Activated CD4-positive, alpha-beta T cell treated with anti-CD3 and anti-CD28 coated beads for 1 hour (primary cell): ENCODE measurements at places on chromosomes 13 and 19.

- no peak for DNase-seq
Observed at GRCh38 chr19:6020972-6021805, 43.2 kb upstream of the RANBP3 start.

- DNase-seq = no peak
Observed at GRCh38 chr13:20869540-20869939, 33.0 kb downstream of the XPO4 start.

GRCh38 chr13:39811696-39812095 is 156.2 kb downstream of the COG6 start:
- no peak for DNase-seq

- no peak for DNase-seq
Observed at GRCh38 chr19:11552666-11553372, 6.2 kb downstream of the ELOF1 start.

DNA sequence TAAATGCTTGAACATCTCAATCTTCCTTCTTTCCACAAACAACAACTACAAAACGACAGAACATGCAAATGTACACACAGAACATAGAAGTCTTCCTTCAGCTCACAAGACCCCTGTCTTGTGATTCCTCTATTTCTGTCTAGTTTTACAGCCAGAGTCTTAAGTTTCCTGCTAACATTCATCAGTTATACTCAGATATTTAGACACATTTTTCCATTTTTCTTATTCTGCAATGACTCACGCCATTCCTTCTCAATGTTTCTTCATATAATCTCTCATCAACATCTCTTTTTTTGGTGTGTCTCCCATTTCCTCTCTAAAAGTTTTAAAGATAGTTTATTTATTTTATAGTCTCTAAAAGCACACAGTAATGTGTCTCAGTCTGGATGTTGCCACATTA is 1872.9 kb upstream of the PCDH20 start:
- DNase-seq = no peak

DNA sequence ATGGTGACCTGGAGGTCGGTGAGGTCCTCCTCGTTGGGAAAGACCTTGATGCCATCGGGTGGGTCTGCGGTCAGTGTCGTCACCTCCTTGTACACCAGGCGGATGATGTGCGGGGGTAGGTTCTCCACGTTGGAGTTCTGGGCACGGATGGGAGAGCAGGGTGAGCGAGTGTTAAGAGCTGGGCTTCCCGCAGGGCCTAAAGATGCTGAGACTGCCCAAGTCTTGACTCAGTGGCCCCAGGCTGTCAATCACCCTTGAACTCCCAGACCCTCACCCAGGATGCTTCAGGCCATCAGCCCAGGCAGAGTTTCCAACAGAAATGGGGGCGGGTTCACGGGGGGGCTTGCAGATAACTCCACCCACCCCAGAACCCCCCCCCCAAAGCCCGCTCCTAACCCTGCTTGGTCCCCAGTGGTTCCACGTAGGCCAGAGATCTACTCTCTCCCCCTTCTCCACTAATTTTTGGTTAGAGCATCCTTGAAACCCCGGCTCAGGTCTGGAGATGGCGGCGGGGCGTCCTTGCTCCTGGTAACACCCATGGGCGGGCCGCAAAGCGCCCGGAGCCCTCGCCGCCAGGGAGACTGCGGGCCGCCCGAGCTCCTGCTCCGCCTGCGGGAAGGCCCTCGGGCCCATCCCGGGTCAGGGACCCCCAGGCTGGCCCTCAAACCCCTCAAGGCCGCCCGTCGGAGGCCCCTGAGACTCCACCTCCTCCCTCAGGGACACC is 600 bp downstream of the UBE2S start:
- DNase-seq = no peak

DNA sequence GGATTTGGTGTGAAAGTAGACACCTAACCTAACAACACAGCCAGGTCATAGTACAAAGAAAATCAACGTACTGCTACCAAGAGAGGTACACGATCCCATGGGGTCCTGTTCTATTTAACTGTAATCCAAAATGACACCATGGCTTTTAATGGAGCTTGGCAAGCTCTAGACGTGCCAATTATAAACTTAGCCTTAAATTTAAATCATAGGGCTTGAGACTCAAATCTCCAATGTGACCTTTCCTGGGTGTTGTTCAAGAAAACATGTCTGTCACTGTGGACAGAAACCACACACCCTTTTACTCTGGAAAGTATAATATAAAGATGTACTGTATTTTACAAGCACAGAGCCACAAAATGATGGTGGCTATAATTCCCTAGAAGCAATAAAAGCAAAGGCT is 299.3 kb downstream of the ENOX1 start:
- DNase-seq = no peak

GRCh38 chr13:32751340-32751739 is 165.1 kb downstream of the PDS5B start:
- no peak for DNase-seq

GRCh38 chr13:63435667-63436324 is 2020.1 kb upstream of the PCDH20 start:
- DNase-seq = no peak

GRCh38 chr19:8210421-8211101 is 1.4 kb downstream of the CERS4 start:
- DNase-seq = no peak

- no peak for DNase-seq
Observed at GRCh38 chr13:21834521-21834920, 163.6 kb downstream of the FGF9 start.

DNA sequence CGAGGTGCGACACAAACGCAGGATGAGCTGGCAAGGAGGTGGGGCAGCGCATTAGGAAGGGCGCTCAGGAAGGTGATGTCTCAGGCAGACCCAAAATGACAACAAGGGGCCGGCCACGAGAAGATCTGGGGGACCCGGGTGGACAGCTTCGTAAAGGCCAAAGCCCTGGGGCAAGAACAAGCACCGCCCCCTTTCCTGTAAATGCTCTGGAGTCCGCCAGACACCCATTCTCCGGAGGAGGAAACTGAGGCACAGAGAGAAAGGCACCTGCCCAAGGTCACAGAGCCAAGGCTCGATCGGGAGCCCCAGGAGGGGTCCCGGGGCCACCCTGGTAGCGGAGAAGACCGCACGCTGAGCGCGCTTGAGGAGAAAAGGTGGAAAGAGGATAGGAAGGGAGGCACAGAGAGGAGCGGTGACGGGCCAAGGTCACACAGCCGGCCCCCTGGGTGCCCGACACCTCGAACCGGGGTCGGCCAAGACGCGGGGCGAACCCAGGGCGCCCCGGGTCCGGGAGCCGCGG is 571 bp downstream of the SAFB2 start:
- no peak for DNase-seq

DNA sequence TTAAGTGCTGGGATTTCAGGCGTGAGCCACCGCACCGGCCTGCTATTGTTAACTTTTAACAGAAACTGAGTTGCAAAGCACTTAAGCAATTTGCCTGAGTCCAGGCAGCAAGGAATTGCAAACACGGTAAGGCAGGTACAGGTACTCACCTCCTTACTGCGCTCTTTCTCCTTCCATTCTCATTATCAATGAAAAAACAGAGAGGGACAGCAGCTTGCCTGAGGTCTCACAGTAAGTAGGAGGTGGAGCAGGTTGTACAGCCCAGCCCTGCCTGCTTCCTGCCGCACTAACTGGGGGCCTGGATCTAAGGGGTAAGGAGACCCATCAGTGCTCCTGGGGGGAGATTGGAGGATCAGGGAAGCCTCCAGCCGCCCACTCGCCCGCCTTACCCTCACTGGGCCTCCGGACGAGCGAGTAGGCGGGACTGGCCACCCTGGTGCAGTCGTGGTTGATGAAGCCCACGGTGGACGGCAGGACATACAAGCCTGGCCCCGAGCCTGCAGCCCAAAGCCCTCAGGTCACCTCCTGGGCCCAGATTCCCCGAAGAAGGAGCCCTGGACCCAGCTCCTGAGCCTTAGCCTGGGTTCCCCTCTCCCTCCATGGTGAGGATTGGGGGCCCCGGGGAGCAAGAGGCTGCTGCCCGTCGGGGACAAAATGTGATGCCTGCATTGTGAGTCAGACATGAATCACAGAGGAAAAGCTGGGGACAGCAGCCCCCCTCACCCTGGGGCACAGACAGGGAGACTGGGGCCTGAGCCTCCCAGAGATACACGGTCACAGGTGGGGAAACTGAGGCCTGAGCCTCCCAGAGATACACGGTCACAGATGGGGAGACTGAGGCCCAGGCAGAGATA is 11.4 kb upstream of the SHC2 start:
- DNase-seq = no peak

- DNase-seq = no peak
Observed at GRCh38 chr19:33285441-33285927, 16.9 kb downstream of the CEBPA start.

DNA sequence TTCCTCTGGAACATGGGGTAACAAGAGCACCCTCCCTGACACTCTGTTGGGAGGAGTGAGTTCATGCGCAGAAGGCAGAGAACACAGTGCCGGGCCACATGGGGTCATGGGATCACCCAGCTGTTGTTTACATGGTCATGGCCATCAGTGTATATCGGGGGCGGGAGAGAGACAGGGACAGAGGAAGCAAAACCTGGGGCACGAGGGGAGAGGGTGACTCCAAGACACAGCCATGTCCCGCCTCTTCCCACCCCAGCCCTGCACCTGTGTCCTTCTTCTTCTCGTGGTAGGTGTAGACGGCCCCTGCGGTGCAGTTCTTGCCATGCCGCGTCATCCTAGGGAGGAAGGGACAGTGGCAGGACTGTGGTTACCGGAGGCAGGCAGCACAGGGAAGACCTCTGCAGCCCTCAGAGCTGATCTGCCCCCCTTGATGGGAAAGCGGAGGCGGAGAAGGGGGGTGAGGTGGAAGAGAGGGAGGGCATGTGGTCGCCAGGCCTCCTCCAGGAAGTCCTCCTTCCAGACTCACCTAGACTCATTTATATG is 19.9 kb downstream of the NOSIP start:
- no peak for DNase-seq

- DNase-seq = no peak
Observed at GRCh38 chr13:77817521-77817920, 101.1 kb downstream of the EDNRB start.

- DNase-seq = no peak
Observed at GRCh38 chr19:28828276-28828870, 384.6 kb downstream of the UQCRFS1 start.

- DNase-seq = no peak
Observed at GRCh38 chr19:45908956-45909355, 5.6 kb downstream of the NANOS2 start.

DNA sequence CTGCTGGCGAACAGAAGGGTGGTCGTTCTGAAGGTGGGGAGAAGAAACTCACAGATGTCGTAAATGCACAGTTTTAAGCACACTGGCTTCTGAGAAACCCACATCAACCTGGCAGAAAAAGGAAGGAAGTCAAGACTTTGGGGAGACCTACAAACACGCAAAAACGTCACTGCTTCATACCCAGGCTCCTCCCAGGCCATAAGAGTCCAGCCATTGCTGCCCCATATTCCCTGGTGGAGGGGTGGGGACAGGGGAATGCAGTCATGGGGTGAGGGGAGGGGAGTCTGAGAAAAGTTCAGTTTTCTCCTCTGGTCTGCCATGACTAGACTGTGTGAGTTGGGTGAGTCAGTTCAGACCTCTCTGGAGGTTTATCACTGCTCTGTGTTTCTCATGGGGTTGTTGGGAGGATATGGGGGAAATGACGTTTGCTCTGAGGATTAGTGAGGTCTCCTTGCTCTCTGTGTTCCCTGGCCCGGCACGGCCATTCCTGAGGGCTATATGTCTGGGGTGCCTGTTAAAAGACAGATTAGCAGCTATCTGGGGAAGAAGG is 139.0 kb downstream of the FLT1 start:
- DNase-seq = no peak

GRCh38 chr19:54266133-54266532 is 9.1 kb upstream of the LILRB5 start:
- peak; percentile 42 for DNase-seq

DNA sequence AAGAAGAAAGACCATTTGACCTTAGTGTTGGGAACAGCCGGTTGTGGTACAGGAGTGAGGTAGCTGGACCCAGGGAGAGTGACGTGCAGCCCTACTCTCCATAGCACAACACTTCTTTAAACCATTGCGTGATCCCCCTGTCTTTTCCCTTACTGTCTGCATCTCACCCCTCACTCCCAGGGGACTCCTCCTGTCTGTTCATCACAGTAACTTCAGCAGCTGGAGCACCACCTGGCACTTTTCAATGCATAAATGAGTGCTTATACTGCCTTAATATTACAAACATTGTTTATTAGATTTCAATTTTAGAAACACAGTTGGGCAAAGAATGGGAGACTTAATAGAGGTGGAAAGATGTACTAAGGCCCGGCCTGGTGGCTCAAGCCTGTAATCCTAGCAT is 285.5 kb downstream of the UQCRFS1 start:
- DNase-seq = no peak

- DNase-seq = no peak
Observed at GRCh38 chr13:22561581-22561980, 619.2 kb upstream of the SGCG start.

DNA sequence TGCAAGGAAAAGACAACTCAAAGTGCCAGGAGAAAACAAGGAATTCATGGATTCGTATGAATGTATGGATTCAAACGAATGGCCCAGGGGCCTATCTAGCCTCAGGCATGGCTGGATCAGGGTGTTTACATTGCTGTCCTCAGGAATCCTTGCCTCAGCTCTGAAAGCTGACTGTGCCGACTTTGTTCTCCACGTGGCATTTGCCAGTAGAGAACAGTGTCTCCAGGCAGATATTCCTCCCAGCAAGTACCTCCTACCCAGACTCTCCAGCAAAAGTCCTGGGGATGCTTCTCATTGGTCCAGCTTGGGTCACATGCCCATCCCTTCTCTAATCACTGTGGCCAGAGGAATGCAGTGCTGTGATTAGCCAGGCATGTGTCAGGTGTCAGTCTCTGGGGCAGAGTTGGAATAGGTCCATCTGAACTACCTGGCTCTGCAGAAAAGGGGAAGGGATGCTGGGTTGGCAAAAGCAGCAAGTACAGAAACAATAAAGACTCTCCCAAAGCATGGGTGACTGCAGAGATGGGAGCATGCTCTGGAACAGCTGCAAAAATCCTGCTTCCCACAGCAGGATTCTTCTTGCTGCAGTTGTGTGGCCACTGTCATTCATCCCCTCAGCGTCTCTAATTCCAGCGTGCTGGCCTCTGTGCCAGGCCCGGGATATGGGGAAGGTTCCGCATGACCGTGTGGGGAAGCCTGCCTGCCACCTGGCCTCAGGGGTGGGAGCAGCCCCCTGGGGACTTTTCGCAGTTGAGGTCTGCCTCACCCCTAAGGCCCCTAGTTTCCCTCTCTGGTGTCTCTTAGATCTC is 30.0 kb downstream of the CCNE1 start:
- DNase-seq = no peak

GRCh38 chr13:110393761-110394160 is 86.7 kb downstream of the COL4A2 start:
- DNase-seq = no peak

DNA sequence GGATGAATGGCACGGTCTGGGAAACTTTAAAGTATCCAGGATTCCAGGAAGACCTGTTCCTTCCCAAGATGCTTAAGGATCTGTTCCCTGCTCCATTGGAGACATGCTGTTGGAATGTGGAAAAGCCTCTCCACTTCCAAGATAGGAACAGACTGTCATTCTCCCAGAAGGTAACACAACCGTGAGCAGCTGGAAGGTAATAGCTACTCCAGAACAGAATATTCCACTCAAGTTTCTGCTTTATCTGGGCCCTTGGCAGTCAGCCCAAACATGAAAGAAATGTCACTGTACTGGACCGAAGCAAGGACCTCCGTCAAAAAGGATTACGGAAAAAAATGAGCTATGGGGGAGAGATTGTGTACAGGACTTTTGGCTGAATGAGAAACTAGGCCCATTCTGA is 420.9 kb upstream of the NBEA start:
- no peak for DNase-seq
